Motor neuron (in vitro differentiated cells): ENCODE measurements at places on chromosomes 1 and 21. TPM values are rescaled to one million over a fixed set of nuclear protein-coding genes. Genes with fewer than 3 reads are reported as not detected.
A peak's percentile ranks its signal among the peaks of the same experiment; 100 is the strongest.

The CDC42BPA gene
- total RNA-seq, result 64.3 and 80.9 TPM in 2 replicates

DNA sequence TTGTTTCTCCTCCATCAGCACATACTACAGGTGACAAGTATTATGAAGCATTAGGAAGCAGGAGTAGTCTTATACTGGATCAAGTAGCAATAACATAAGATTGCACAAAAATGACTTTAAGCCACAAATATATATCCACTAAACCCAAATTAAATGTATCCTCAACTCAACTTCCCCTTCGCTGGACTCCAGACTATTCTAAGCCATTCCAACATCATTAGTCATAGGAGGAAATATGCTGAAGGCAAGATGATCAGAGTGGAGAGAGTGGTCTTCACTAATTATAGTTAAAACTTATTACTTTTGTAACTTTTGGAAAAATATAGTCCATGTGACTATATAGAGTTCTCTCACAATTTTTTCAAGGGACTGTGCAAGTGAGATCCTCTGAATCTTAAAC is 390.7 kb upstream of the ZP4 start:
- ATAC-seq, result no peak

DNA sequence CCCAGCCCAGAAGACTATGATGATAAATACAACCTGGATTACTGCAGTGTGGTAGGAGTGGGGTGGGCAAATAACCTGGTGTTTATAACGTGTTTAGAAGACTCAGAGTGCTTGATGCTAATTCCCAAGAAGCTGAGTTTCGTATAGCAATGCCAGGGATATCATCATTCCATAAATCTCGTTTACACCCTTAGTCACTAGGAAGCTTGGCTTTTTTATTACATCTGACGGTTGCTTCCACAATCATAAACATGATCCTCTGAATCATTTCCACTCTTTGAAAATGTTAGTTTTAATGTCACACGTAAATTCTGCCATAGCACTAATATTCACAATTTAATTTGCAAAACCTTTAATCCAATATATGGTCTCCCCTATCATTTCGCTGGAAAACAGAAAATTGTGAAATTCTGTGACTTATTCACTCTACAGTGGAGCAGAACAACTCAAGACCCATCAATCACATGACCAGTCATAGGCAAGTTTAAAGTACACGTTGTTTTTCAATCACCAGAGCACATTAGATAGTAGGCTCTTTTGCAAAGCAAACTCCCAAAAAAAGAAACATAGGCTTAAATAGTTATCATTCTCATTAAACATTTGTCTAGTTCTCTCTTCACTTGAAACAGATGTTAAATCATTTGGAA is 321.0 kb downstream of the LTN1 start:
- no peak for ATAC-seq

GRCh38 chr21:31090376-31090775 is 52.1 kb upstream of the KRTAP19-8 start:
- ATAC-seq, result no peak

- peak; percentile 30 for ATAC-seq
These were observed 744 bp upstream of the DDX20 start for GRCh38 chr1:111754984-111755330.

DNA sequence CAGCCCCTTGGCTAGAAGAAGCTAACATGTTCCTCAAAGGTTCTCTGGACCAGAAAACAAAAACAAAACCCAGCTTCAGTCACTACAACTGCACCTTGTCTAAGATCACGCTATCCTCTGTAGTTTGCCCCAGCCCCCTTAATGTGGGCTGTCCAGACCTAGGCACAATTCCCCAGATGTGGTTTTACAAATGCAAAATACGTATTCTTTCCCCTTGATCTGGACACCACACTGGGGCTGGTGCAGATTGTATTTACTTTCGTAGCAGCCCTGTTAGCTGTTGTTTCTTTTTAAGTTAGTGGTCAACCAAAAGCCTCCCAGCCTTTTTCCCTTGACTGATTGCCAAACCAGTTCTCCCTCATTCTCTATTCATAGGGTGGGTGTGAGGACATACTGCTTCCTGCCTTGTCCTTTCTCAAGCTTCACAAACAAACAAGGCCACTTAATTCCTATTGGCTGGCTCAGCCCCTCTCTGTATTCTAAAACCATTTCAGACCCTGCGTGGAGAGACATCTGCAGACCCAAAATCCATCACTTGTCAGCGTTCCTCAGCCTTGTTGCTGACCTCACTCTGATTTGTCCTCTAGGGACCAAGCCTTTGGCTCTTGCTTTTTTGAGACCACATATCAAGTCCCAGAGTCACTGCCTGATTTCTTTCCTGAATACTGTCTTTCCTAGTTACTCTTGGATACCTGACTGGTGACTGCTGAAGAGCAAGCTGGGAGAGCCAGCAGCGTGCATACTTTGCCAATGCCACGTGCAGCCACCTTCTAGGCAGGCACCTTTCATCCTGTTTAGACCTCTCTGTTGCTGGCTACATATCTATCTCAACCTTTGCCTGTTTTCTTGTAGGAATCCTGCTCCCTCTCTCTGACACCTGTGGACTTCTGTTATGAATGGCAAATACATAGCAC is 96.4 kb upstream of the RAB3GAP2 start:
- no peak for ATAC-seq

- ATAC-seq, result no peak
These were observed 22.3 kb downstream of the CD34 start for GRCh38 chr1:207888652-207889051.

GRCh38 chr21:31450980-31451379 is 106.9 kb upstream of the TIAM1 start:
- no peak for ATAC-seq

DNA sequence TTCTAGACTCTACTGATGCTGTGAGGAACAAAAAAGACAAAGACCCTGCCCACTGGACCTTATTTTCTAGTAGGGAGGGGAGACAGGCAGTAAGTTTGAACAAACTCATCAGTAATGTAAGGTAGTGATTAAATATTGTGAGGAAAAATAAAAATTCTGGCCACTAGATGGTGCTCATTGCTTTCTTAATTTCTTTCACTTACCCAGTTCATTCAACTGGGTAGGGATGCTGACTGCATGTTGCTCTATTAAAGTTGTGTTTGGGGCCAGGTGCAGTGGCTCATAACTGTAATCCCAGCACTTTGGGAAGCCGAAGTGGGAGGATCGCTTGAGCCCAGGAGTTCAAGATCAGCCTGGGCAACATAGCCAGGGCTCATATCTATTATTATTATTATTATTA is 6.3 kb upstream of the KYAT3 start:
- ATAC-seq, result peak; percentile 87

GRCh38 chr1:39501666-39502065 is 10.2 kb downstream of the BMP8A start:
- ATAC-seq, result no peak

DNA sequence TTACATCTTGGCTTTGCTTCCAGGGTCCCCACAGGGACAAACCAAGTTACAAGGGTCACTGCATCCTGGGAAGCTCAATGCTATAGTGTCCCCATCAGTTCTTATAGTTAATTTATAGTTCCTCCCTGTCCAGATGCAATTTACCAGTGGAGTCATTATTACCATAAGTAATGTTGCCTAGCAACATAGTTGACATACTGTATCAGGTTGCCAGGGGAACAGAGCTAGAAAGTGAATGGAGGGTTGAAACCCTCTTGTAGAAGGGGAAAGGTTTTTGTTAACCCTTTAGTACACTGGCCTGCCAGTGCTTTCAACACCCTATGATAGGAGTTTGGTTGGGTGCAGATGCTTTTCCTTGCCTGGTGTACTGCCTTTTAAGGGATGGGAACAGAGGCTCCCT is 34.3 kb upstream of the TTC4 start:
- ATAC-seq, result peak; percentile 88

DNA sequence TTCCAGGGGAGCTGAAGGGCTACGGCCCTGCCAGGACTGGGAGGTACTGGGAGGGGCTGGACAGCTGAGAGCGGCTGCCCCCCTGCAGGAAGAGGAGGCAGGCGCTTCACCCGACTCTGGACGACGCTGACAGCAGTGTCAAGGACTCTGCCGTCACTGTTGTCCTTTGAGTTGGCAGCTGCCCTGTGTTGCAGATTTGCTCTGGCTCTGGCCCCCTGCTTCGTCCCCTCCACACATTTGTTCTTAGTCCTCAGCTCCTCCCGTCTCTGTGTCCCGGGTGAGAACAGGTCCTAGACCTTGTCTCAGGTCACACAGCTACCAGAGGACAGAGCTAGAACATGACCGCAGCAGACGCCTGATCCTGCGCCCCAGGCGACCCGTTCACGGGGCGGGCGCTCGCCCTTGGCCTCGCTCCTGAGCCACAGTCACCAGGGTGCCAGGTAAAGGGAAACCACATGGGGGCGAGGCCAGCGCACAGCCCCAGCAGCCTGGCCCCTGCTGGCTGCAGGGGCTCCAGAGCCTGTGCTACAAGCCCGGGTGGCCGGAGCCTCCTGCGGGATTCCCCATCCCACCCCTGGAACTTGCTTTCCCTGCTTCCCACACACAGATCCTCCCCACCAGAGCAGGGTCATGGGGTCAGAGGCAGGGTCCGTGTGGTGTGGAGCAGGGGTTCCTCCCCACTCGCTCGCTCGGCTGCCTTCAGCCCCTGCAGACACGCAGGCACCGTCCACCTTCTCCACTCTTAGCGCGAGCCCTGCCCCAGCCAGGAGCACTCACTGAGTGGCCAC is 10.7 kb upstream of the NPHP4 start:
- no peak for ATAC-seq
